ENCODE measurements at places on chromosomes 11 and 22.
A peak's percentile ranks its signal among the peaks of the same experiment; 100 is the strongest.

- no peak for DNase-seq
Observed at GRCh38 chr11:104763930-104764709, 134.1 kb downstream of the CASP12 start.

DNA sequence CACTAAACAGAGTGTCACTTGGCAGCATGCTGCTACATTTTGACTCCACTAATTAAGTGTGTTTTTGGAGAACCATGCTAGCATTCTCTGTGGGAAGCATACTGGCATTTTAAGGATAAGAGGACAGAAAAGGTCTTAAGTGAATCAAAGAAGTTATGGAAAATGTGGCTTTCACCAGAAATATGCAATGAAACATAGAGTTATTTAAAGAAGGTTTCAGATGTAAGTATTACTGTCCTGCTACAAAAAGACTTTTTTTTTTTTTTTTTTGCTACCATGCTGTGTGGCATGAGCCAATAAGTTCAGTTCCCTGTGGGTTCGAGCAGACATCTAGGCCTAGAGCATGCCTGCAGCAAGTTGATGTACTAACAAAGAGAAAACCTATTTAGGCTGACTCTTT, 187.6 kb downstream of the MSANTD4 start:
- DNase-seq = no peak

GRCh38 chr11:109298865-109299264, 123.1 kb upstream of the C11orf87 start:
- peak; percentile 47 for DNase-seq

DNA sequence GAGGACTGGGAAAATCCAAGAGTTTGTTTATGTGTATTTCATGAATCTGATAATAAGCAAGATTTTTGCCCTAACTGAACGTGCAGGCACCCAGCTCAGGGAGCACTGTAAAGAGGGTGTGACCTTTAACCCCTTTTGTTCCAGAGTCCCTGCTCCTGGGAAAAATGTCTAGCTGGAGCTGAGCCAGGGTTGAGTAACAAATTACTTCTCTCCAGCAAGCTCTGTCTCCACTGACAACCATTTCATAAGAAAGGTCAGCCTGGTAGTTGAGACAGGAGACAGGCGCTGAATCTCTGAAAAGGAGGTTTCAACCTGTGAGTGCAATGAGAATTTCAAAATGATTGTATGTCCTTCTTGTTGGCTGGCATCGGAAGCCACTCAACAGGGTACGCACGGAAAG, 156.4 kb upstream of the NARS2 start:
- DNase-seq = no peak

- no peak for DNase-seq
Observed at GRCh38 chr11:11480971-11481370, 127.9 kb upstream of the CSNK2A3 start.
